ENCODE measurements at places on chromosomes 4 and X.

- no peak for DNase-seq
Measured at GRCh38 chr4:1345903-1346780, 866 bp upstream of the UVSSA start.

DNA sequence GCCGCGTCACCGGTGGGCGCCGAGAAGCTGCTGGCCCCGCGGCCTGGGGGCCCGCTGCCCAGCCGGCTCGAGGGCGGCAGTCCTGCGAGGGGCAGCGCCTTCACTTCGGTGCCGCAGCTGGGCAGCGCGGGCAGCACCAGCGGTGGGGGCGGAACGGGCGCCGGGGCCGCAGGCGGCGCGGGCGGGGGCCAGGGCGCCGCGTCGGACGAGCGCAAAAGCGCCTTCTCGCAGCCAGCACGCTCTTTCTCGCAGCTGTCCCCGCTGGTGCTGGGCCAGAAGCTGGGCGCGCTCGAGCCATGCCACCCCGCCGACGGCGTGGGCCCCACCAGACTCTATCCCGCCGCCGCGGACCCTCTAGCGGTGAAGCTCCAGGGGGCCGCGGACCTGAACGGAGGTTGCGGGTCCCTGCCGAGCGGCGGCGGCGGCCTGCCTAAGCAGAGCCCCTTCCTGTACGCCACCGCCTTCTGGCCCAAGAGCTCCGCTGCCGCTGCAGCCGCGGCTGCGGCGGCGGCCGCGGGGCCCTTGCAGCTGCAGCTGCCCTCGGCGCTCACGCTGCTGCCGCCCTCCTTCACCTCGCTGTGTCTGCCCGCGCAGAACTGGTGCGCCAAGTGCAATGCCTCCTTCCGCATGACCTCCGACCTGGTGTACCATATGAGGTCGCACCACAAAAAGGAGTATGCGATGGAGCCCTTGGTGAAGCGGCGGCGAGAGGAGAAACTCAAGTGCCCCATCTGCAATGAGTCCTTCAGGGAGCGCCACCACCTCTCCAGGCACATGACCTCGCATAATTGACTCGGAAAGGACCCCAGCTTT lies 5.6 kb downstream of the PRDM8 start:
- DNase-seq: no peak

GRCh38 chr4:181662383-181662782 lies 580.8 kb upstream of the TENM3 start:
- DNase-seq: no peak

DNA sequence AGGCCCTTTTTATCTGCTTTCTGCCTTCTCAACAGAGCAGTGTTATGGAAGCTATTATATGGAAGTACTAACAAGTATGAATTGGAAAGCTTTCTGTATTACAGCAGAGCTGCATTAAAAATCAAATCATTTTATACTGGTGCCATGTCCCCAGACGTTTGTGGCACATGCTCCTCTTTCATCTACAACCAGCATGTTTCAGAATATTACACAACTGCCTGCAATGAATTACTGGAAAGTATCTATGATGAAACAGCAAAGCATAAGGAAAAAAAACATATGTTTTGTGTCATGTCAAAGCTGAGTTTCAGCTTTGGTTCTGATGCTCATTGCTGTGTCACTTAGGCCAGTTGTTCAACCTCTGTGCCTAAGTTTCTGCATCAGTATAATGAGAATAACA lies 576.8 kb downstream of the GBA3 start:
- no peak for DNase-seq

- DNase-seq: no peak
Measured at GRCh38 chr4:140092094-140092851, 61.7 kb downstream of the MAML3 start.

DNA sequence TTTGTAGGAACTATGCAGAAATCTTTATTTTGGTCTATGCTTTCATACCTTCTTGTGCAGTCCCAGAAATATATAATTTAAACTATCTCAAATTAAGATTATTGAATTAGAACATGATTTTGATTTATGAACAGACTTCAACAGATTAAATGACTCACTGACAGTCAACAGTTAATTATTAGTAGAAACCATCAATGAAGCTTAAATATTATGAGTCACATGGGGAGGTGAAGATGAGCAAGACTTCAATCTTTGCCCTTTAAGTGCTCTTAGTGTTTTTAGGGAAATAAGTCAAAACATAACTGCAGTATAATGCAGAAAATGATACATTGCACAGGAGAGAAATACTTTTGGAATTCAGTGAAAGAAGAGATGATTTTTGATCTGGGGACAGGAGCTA lies 81.5 kb upstream of the BMP3 start:
- DNase-seq: no peak

DNA sequence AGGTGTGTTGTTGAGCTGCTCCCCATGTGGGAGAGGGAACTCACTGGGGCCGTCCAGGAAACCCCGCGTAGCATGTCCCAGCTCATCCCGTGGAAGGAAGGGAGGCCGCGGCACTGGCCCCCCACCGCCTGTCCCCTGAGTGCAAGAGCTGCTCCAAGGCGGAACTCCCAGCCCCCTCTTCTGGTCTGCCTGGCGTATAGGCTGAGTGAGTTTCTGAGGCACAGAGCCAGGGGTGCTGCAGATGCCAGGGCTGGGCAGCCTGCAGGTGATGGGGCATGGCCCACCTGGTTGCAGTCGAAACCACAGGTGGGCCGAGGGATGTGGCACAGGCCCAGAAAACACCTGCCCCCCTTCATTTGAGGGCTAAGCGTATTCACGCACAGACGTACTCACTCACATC lies 49.6 kb downstream of the ABLIM2 start:
- no peak for DNase-seq

DNA sequence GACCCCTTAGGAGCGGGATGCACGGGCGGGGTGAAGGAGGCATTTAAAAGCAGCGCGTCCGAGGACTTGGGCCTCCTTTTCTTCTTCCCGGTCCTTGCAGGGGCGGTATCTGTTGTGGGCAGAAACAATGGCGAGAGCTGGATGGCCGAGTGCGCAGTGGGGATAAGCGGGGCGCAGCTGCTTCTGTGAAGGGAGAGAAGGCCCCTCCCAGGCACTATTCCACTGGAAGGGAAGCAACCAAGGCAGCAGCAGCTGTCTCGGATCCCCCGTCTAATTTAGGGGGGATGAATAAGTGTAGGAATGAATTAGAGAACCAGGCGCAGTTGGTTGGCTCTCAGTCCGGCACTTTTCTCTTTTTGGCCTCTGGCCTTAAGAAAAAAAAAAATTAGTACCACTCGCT lies 995 bp downstream of the SMARCA5 start:
- no peak for DNase-seq

- no peak for DNase-seq
Measured at GRCh38 chrX:49172280-49172780, 632 bp downstream of the PLP2 start.
